Activated naive CD8-positive, alpha-beta T cell treated with anti-CD3 and anti-CD28 coated beads, Interleukin-2, amount 10 ng/mL, durations not matched to agents 7 days and 5 days (primary cell): ENCODE measurements at places on chromosomes 13 and 19. TPM values are rescaled to one million over a fixed set of nuclear protein-coding genes. Genes with fewer than 3 reads are reported as not detected.

C19orf81 gene
- total RNA-seq, result 0.75 TPM

DNA sequence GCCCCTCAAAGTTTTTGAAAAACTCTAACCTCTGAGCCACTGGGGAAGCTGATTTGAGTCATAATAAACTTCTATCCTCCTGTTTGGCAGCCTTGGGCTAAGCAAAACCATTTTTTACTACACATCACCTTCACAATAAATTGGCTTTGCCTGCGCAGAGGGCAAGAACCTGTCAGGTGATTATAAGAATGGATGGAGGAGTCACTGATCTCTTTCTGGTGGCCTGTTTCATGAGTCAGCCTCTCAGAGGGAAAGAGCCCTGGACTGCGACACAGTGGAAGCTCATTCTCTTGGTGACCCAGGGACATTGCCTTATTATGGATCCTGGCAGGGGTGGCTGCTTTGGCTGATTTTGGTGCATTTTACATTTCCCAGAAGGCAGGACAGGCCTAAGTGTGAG, 17.5 kb upstream of the PSG9 start:
- no peak for DNase-seq

C1QTNF9 gene
- not detected for total RNA-seq

CYP2F1 gene
- not detected for total RNA-seq

- no peak for DNase-seq
These were observed 213.1 kb downstream of the DCLK1 start for GRCh38 chr13:35917942-35918645.

GRCh38 chr19:8310342-8311055, 2.3 kb upstream of the CD320 start:
- DNase-seq, result no peak

DNA sequence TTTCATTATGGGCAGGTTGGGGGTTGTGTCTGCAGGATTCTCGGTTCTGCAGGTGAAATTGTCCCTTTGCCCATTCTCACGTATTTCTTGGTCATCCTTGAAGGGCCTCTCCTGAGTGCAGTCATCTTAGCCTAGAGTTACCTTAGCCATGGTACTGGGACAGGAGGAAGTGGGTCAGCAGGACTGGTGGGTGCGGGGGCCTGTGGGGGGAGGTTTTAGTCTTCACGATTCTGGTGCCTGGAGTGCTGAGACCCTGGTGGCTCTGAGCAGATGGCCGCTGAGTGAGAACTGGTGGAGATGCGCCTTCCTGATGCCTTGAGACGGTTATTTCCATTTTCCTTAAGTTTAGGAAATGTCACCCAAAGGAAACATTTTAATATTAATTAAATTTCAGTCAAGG, 11.8 kb downstream of the COL4A2 start:
- no peak for DNase-seq

ZNF582 gene
- total RNA-seq, result 5.0 TPM

DNA sequence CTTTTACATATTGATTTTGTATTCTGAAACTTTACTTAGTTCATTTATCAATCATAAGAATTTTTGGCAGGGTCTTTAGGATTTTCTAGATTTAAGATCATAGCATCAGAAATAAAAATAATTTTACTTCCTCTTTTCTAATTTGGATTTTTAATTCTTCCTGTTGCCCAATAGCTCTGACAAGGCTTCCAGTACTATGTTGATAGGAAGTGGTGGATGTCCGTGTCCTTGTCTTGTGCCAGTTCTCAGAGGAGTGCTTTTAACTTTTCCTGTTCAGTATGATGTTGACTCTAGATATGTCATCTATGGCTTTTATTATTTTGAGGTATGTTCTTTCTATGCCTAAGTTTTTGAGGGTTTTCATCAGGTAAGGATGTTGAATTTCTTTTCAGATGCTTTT, 7.7 kb upstream of the KIR2DL4 start:
- no peak for DNase-seq

ATP8A2 gene
- 1.4 TPM for total RNA-seq

DNA sequence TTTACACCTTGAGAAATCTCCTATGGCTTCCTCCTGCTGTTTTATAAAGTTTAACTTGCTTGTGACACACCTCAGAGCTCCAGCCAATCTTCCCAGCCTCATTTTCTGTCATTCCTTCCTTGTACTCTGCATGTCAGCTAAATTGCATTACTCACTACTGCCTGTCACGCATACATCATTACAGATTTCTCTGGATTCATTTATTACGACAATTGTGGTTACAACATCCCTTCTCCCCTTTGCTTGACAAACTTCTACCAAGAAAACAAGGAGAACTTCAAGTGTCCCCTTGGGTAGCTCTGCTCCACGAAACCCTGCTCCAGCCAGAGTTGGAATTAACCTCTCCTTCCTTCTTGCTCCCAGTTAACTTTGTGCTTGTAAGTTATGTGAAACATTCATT, 22.0 kb upstream of the GPR18 start:
- DNase-seq, result no peak

DNA sequence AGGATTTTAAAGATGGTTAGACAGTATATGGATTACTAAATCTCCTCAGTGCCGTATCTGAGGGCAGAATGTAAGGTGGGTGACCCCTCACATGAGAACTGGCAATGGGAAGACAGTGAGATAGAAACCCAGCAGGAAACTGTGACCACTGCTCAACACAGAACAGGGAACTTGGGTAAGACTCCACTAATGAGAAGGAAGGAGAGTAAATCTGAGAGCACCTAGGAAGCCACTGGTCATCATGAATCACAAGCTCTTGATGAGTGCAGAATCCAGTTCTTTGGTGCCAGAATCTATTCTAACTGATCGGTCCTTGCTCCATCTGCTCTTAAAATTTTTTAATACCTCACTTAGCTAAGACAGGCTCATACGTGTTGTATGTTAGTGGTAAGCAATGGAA, 261.8 kb downstream of the KLF12 start:
- DNase-seq, result no peak

DNA sequence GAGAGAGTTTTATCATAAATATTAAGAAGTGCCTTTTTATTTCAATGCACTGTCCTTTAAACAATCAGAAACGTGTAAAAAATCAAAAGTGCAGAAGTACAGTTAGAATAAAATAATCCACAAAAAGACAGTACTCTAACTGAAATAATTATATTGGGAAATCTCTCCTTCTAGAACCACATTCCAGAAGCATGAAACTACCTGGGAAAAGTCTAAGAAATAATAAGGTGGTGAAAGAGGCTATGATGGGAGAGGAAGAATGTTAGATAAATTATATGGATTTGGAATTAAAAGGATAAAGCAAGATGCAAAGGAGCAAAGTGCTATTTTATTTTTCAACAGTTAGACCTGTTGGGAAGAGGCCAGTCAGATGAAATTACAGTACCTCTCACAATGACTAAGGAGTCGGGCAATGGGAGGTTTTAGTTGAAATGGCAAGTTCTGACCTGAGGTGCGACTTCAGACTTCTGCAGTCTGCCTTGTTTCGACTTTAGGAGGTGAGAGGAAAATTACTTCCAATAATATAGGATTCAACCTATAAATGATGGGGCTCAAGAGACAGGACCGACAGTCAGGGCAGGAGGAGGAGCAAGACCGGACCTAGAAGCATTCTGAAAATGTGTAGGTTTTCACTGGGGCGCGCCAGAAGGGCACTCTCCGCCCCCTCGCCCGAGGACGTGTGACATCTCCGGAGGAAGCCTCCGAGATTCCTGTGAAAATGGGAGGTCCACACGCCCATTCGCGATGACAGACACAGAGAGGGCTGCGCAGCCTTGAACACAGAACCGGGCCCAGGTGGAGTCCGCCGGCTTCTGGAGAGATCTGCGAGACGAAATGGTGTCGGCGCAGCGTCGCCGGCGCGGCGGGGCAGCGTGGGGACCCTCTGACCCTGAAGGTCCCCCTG, 717 bp downstream of the SPRYD7 start:
- no peak for DNase-seq

ZNF460 gene
- 67.1 TPM for total RNA-seq

DNA sequence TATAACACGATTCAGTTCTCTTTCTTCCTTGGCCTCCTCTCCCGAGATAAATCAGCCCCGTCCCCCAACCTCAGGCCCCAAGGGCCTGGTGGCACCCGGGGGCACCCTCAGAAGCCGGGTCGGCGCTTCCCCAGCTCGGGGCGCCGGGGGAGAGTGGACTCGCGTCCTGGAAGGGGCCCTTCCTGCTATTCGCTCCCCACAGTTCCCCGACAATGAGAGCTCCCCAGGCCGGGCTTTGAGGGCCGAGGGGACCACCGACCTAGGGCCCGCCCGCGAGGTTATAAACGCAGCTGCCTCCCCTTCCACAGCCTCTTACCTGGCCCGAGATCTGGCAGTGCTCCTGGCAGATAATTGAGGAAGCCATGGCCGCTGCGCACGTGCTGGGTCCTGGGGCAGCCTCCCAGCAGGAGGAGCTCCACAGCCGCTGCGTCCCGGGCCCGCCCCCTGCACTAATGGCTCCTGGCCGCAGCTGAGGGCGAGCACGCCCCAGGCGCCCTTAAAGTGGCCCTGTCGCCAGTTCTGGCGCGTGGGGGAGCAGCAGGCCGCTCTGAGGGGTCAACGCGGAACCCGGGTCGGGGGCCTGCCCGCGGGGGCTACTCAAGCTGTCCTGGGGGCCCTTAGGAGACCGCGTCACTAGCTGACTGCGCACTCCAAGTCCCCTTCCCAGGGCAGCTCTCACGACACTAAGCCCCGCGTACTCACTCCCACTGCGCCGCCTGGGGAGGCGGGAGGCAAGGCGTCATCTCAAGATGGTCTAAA, at the start of gene SOHLH2:
TSS of gene SOHLH2 (minus strand) at position 394 of the 759 bp plus-strand sequence. CDS start at position 364, 30 bp downstream.
- DNase-seq, result no peak

- no peak for DNase-seq
These were observed 6.6 kb downstream of the CEACAM16 start for GRCh38 chr19:44705502-44706010.

DNA sequence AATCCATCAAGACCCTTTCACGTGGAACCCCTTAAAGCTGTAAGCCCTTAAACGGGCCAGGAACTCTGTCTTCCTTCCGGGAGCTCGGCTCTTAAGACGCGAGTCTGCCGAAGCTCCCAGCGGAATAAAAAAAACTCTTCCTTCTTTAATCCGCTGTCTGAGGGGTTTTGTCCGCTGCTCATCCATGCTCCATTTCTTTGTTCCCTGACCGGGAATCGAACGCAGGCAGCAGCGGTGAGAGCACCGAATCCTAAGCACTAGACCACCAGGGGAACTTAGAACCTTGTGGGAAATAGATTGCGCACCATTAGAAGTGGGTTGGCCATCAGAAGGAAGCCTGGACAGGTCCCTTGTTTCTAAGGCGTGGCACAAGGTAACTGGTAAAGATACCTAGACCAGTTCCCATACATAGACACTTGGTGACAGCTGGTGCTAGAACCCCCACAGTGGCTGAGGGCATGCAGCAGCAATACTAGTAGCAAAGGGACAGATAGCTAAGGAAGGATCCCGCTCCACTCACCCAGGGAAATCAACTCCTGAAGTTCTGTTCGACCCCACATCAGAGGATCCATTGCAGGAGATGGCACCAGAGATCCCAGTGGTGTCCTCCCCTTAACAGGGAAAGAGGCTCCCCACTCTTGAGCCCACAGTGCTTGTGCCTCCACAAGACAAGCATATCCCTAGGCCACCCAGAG, 1.5 kb upstream of the RGCC start:
- no peak for DNase-seq

DNA sequence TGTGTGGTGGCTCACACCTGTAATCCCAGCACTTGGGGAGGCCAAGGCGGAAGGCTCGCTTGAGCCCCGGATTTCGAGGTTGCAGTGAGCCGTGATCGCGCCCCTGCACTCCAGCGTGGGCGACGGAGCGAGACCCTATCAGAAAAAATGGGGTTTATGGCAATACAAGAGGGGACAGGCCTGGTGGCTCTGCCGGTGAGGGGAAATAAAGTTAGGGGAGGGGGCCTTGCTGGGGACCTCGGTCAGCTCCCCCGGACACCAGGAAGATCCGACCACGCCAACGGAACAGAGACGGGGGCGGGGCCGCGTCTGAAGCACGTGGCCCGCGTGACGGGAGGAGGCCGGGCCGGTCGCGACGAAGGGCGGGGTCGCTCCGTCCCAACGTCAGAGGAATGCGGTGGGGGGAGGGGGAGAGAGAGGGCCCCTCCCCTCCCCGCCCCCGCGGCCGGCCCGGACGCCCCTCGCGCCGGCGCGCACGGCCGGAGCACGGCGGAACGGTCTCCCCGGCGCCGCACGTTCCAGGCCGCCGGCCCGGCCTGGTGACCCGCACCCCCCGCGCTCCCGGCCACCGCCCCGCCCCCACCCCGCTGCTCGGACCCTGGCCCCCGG, 1.9 kb upstream of the HNRNPL start:
- DNase-seq, result peak; percentile 92

TNFSF9 gene
- 3.7 TPM for total RNA-seq

DNA sequence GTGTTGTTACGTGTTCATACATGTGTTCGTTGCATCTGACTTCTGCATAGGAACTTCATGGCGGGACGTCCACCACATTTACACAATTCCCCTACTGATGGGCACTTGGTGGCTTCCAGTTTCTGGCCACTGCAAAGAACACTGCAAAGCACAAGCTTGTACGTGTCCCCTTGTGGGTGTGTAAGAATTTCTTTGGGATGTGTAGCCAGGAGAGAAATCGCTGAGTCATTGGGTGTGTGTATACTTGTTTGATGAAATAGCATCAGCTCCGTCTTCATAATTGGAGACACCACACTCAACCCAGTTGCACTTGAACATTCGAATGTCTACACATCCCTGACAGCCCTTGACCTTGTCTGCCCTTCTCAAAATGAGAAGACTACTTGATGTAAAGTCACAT, 19.2 kb downstream of the KLK5 start:
- DNase-seq, result no peak

TMEM238 gene
- total RNA-seq, result 17.0 TPM

PDE4C gene
- total RNA-seq, result not detected

PLIN5 gene
- total RNA-seq, result 0.37 TPM

DNA sequence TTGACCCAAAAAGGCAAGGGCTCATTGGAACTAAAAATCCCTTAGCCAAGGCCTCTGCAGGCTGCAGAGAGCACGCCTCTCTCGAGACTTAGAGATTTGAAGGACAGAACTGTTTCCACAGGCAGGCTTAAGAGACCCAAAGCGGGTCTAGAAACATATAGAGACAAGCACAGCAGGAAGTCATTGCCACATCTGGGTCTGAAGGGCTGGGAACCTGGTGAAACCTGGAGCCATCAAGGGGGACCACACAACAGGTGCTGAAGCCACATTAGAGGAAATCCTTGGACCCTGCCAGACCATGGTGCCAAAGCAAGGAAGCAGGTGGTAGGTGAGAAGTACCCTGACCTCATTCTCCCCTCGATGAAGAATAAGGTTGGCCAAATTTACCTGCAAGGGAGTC, 33.8 kb upstream of the LRCH1 start:
- DNase-seq, result no peak

GRCh38 chr13:110944121-110944967, 29.5 kb upstream of the ANKRD10 start:
- DNase-seq, result no peak

- DNase-seq, result no peak
These were observed 1.0 kb downstream of the TMEM59L start for GRCh38 chr19:18613589-18614234.

ALOX5AP gene
- total RNA-seq, result 63.3 TPM
